A673 (cell line): ENCODE measurements at places on chromosomes 16 and 17. TPM values are rescaled to one million over a fixed set of nuclear protein-coding genes. Genes with fewer than 3 reads are reported as not detected.

DNA sequence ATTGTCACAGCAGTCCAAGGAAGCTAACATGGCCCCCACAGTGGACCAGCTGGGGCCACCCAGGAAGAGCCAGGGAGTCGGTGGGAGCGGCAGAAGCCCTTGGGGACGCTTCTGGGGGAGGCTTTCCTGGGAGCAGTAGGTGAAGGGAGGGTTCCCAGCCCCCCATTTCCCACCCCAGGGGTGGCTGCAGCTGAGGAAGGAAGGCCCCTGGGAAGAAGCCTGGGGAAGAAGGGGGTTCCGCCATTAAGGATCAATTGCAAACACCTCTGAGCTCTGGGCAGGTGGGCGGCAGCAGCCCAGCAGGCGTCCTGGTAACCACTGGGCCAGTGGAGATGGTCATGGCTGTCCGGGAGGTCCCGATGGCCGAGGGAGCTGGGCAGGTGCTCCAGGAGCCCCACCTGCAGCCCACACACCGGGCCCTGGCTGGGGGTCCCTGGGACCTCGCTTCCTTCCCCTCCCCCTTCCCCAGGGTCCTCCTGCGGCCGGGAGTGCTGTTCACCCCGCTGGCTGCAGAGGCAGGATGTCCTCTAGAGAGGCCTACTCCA, 592 bp upstream of the PERCC1 start:
- no peak for DNase-seq

The CD68 gene
- total RNA-seq = 1.6 and 1.8 TPM in 2 replicates

The TEKT5 gene
- not detected in 2 replicates for total RNA-seq

- no peak for DNase-seq
These were observed 13.5 kb upstream of the PLEKHG4 start for GRCh38 chr16:67265834-67266233.

- DNase-seq = no peak
These were observed 30.1 kb downstream of the ACSF3 start for GRCh38 chr16:89123831-89124100.

GRCh38 chr16:29806099-29806579, at the start of gene MAZ:
TSS of gene MAZ (plus strand) at chr16:29806529. CDS start at chr16:29806702, 173 bp downstream.
- peak; percentile 90 for DNase-seq

- no peak for DNase-seq
These were observed 178.2 kb downstream of the SALL1 start for GRCh38 chr16:50972876-50973275.
